ENCODE measurements at places on chromosomes 3 and 15. TPM values are rescaled to one million over a fixed set of nuclear protein-coding genes. Genes with fewer than 3 reads are reported as not detected.
A peak's percentile ranks its signal among the peaks of the same experiment; 100 is the strongest.

The CD96 gene
- not detected for total RNA-seq

DNA sequence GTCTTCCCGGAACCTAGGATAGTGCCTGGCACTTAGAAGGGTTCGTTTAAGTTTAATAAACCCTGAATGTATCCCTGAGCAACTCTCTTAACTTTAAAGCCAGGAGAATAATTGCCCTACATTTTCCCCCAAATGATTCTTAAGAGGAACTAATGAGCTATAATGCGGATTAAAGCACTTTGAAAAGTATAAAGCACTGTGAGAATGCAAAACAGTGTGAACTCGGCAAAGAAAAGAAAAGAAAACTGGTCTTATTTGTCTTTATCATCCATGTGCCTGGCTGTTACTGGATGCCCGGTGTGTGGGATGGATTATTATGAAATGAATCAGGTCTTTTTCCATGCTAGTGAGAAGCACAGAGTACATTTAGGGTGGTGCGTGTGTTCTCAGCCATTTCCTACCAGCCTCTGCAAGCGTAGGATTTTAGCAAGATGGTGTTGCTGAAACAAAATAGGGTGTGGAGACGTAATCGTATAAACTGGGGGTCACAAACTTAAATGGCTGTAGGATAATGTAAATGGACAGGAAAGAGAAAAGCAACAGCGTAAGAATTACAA, 983 bp downstream of the KBTBD12 start:
- no peaks in the 10 kb centered on the region for H3K4me1 ChIP-seq
- H3K27ac ChIP-seq: no peak overlapping the region
- H3K4me3 ChIP-seq: no peak overlapping the region

The PLS1 gene
- total RNA-seq: 8.9 TPM

The PTH1R gene
- total RNA-seq: 1.7 TPM

The ITIH1 gene
- total RNA-seq: not detected

The CPN2 gene
- not detected for total RNA-seq

- H3K4me1 ChIP-seq: no peaks in the 10 kb centered on the region
- H3K27me3 ChIP-seq: no peaks in the 10 kb centered on the region
- H3K36me3 ChIP-seq: no peaks in the 10 kb centered on the region
- H3K27ac ChIP-seq: no peak overlapping the region
These were observed 244.4 kb upstream of the COL8A1 start for GRCh38 chr3:99393961-99394360.

DNA sequence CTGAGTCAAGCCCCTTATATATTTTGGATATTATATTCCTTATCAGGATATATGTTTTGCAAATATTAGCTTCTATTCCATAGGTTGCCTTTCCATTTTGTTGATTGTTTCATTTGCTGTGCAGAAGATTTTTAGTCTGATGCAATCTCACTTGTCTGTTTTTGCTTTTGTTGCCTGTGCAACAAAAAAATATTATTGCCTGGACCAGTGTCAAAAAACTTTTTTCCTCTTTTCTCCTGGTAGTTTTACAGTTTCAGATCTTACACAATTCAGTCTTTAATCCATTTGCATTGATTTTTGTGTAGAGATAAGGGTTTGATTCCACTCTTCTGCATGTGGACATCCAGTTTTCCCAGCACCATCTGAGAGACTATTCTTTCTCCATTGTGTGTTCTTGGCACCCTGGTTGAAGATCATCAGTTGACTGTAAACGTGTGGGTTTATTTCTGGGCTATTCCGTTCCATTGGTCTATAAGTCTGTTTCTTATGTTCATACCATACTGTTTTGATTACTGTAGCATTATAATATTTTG, 228.9 kb upstream of the NR2E3 start:
- H3K27ac ChIP-seq: no peak overlapping the region
- no peak for DNase-seq
- no peak overlapping the region for H3K4me3 ChIP-seq
- no peaks in the 10 kb centered on the region for H3K36me3 ChIP-seq
- no peaks in the 10 kb centered on the region for H3K4me1 ChIP-seq

GRCh38 chr3:125141596-125142419, 70.7 kb downstream of the SLC12A8 start:
- no peaks in the 10 kb centered on the region for H3K36me3 ChIP-seq
- peak; percentile 28 for DNase-seq
- no peak overlapping the region for H3K27ac ChIP-seq
- no peaks in the 10 kb centered on the region for H3K27me3 ChIP-seq

DNA sequence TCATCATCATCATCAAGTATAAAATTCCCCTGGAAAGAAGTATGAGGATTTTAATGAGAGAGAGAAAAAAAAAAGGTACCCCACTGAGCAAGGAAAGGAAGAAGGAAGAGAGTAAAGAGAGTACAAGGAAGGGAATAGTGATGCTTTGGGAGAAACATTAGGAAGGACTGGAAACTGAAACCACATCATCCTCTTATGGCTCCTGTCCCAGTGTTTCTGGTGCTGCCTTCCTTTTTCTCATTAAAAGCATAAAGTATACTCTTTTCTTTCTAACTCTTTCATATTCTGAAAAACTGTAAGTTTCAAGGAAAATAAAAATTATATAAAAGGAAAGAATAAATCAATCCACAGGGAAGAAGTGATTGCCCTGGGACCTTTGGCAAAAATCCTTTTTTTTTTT, 616.4 kb upstream of the CBLB start:
- no peaks in the 10 kb centered on the region for H3K36me3 ChIP-seq
- H3K27ac ChIP-seq: peak overlapping the region; percentile 37
- H3K27me3 ChIP-seq: no peaks in the 10 kb centered on the region
- peak; percentile 30 for DNase-seq
- peaks cover 31% of the 10 kb centered on the region for H3K4me1 ChIP-seq
- no peak overlapping the region for H3K4me3 ChIP-seq

- H3K4me3 ChIP-seq: no peak overlapping the region
- DNase-seq: no peak
- H3K4me1 ChIP-seq: no peaks in the 10 kb centered on the region
- H3K36me3 ChIP-seq: no peaks in the 10 kb centered on the region
- H3K27me3 ChIP-seq: no peaks in the 10 kb centered on the region
These were observed 99.3 kb downstream of the OXNAD1 start for GRCh38 chr3:16364323-16364722.

The AMOTL2 gene
- 38.9 TPM for total RNA-seq

GRCh38 chr15:28153492-28154119, 54.5 kb upstream of the OCA2 start:
- H3K36me3 ChIP-seq: no peaks in the 10 kb centered on the region
- no peaks in the 10 kb centered on the region for H3K4me1 ChIP-seq
- no peaks in the 10 kb centered on the region for H3K27me3 ChIP-seq
- DNase-seq: no peak

The GP9 gene
- not detected for total RNA-seq

DNA sequence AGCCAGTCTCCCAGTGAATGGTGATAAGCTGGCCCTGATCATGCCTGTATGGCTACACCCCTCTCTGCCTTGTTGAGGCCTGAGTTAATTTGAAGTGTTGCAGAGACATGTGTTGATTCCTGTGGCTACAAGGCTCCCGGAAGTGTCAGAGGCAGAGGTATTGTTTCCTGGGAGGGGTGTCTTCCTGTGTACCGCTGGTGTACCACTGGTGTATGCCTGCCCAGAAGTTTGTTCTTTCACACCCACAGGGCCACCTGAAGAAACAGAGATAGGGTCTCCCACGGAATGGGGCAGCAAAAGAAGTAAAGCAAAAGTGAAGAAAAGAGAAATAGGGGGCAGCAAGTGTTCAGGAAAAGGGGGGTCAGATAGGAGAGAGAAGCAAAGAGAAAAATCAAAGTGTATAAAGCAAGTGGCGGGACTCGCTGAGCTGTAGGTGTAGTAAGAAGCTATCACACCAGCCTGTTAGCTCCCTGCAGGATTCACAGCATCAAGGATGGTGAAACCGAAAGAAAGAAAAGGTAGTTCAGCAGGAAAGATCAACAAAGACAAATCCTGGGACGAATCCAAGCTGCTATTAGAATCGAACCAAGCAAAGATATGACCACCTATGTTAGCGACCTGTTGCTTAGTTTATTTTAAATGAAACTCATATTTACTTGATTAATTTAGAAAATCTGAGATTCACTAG, 36.6 kb upstream of the CD47 start:
- H3K36me3 ChIP-seq: no peaks in the 10 kb centered on the region
- H3K27ac ChIP-seq: no peak overlapping the region
- H3K4me3 ChIP-seq: no peak overlapping the region
- no peak for DNase-seq
- no peaks in the 10 kb centered on the region for H3K27me3 ChIP-seq

The CDHR4 gene
- total RNA-seq: 0.48 TPM

The FBXO40 gene
- total RNA-seq: not detected

- DNase-seq: peak; percentile 45
- no peak overlapping the region for H3K4me3 ChIP-seq
- H3K4me1 ChIP-seq: no peaks in the 10 kb centered on the region
- H3K27me3 ChIP-seq: no peaks in the 10 kb centered on the region
- H3K36me3 ChIP-seq: no peaks in the 10 kb centered on the region
- H3K27ac ChIP-seq: no peak overlapping the region
These were observed 5.0 kb downstream of the SLC28A1 start for GRCh38 chr15:84889313-84889990.

DNA sequence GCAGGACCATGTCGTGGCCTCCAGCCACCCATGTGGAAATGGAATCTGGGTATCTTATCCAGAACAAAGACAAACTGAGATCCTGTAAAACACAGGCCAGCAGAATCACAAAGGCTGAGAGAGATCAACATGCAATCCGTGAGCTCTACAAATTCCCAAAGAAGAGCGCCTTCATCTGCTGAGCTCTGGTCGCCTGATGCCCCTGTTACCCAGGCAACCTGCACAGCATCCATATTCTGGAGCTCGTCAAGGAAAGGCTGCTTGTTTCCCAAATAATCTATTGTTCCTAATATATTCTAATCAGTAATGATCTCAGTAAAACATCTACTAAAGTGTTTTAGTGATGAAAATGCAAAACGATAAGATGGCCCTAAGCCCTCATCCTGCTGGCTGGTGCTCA, 133.6 kb downstream of the OCA2 start:
- H3K27ac ChIP-seq: no peak overlapping the region
- no peak for DNase-seq
- H3K36me3 ChIP-seq: no peaks in the 10 kb centered on the region
- H3K4me3 ChIP-seq: no peak overlapping the region

The FOXB1 gene
- not detected for total RNA-seq

- no peaks in the 10 kb centered on the region for H3K27me3 ChIP-seq
- H3K36me3 ChIP-seq: peaks cover 9% of the 10 kb centered on the region
- peaks cover 29% of the 10 kb centered on the region for H3K4me1 ChIP-seq
- DNase-seq: no peak
These were observed 42.0 kb upstream of the TP63 start for GRCh38 chr3:189589179-189589569.

DNA sequence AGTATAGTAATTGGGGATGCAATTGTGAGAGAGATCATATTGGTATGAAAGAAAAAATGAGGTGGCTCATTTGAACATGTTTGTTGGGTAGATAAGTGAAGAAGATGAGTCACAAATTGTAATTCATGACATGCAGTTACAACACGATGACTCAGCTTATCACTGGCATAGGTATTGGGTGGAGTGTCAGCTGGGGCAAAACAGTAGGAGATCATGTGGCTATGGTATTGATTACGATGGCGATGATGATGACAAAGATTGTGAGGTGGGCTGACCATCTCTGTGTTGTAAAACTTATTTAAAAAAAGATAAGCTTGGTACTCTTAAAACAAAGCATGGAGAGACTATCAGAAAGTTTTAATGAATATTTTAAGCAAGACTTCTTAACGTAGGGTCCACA, 11.6 kb upstream of the DPH6 start:
- DNase-seq: peak; percentile 58
- peaks cover 6% of the 10 kb centered on the region for H3K4me1 ChIP-seq
- H3K4me3 ChIP-seq: no peak overlapping the region
- H3K27me3 ChIP-seq: no peaks in the 10 kb centered on the region

GRCh38 chr3:77236118-77236517, 196.2 kb downstream of the ROBO2 start:
- H3K4me3 ChIP-seq: no peak overlapping the region
- no peak for DNase-seq
- no peak overlapping the region for H3K27ac ChIP-seq
- H3K36me3 ChIP-seq: no peaks in the 10 kb centered on the region
- peaks cover 4% of the 10 kb centered on the region for H3K4me1 ChIP-seq

DNA sequence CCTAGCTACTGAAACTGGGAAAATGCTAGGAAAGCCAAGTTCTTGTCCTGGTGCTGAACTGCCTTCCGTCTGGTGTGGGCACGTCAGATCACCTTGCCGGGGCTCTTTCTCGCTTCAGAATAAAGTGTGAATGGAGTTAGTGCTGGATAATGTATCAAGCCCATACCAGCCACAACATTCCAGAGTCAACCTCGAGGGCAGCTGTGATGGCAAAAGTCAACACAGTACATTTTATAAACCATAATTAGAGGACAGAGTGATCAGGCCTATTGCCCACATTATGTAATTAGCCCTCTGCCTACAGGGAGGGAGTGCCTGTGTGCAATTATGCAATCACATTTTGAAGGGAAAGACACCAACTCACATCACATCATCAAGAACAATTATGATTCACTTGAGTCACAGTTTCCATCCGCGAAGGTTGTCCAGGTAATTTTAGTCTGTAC, 165.2 kb downstream of the RORA start:
- no peak overlapping the region for H3K4me3 ChIP-seq
- H3K27ac ChIP-seq: no peak overlapping the region
- no peaks in the 10 kb centered on the region for H3K36me3 ChIP-seq
- no peaks in the 10 kb centered on the region for H3K27me3 ChIP-seq

The SKOR1 gene
- 0.37 TPM for total RNA-seq

DNA sequence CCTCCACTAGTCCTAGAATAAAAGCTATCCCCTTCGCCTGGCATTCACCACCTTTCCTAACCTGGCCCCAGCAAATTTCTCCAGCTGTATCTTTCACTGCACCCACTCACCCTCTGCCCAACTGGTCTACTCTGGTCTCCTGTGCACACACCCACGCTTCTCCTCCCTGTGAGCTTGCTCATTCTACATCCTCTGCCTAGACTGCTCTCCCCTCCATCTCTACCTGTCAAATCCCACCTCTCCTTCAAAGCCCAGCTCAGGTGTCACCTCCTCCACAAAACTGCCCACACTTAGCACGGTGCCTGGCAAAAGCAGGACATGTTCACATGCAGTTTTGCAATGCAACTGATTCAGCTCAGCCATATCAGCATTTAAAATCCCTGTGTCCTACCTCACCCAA, 45.8 kb upstream of the NTRK3 start:
- no peak overlapping the region for H3K4me3 ChIP-seq
- DNase-seq: no peak
- no peaks in the 10 kb centered on the region for H3K36me3 ChIP-seq
- peaks cover 26% of the 10 kb centered on the region for H3K27me3 ChIP-seq

The CD200R1 gene
- not detected for total RNA-seq

All from A673 (cell line).